Aorta (tissue), 5 donors: ENCODE measurements at places on chromosomes 16 and 17.
A peak's percentile ranks its signal among the peaks of the same experiment; 100 is the strongest.

GRCh38 chr17:78716814-78717393 is 65.2 kb downstream of the CYTH1 start:
- DNase-seq = peak; percentile 86

DNA sequence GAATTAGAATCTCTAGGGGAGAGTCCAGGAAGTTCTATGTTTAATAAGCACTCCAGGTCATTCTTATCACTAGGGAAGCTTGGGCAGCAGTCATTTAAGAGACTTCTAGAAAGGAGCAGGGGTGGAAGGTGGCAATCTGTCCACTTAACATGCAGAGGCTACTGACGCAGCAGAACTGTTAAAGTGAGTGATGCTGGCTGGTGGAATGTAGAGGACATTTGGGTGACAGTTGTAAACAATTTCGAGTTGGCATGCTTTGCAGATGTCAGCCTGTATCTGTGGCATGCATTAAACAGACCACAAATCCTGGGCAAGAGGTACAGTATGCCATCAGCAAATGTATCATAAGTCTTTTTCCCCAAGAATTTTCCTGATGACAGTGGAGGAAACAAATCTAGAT is 40.5 kb upstream of the HS3ST3A1 start:
- DNase-seq = no peak

- DNase-seq = peak; percentile 78
Observed at GRCh38 chr17:64938925-64939474, 19.7 kb upstream of the LRRC37A3 start.

GRCh38 chr17:82411396-82412053 is 6.6 kb upstream of the HEXD start:
- DNase-seq = no peak

DNA sequence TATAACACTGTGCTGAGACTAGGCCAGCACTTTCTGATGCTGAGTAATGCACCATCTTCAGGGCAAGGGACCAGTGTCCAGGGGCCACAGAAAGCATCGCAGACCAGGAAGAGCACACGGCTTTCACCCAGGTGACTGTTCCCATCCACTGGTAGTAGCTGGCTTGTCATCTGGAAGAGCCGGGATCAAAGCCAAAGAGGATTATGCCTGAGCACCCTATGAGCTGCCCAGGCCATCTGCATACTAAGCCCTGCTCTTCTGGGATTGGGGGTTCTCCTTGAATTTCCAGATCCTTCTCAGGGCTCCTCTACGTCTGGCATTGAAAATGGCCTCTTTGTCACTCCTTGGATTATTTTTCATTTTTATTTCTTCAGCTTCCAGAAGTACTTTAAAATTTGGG is 140.7 kb downstream of the IRX3 start:
- DNase-seq = no peak

- DNase-seq = no peak
Observed at GRCh38 chr16:468068-468821, 42.8 kb downstream of the RAB11FIP3 start.

DNA sequence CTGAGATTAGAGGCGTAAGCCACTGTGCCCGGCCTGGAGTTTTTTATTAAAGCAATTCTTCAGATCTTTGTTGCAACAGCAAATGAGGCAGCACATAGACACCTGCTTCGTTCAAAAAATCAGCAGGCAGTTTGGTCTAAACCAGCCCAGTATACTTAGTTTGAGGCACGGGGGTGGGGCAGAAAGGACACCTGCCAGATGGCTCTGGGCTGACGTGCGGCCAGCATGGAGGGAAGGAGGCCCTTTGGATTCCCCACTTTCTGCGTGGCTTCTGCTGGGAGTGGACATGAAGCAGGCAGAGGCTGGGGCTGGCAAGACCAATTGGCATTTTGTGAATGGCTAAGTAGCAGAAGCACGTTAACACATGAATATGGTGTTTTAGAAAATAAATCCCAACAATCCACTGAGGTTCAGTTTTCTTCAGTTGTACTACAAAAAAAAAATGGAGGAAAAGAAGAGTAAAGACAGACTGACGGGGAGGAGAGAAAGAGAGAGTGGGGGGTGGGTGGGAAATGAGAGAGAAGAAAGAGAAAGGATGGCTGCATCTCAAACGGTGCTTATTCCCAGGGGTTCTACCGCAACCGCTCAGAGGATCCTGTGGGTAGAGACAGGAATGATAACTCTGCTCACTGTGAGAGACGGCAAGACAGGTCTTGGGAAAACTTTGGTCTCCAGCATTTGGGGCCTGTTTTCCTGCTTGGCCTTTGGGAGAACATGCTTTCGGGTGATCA is 16.3 kb downstream of the C16orf46 start:
- no peak for DNase-seq
